Psoas muscle (tissue), 8 donors: ENCODE measurements at places on chromosomes 4 and X.

- no peaks in the 10 kb centered on the region for H3K36me3 ChIP-seq
- H3K4me1 ChIP-seq = no peaks in the 10 kb centered on the region
- H3K27me3 ChIP-seq = no peaks in the 10 kb centered on the region
- peak overlapping the region; percentile 75 for H3K4me3 ChIP-seq
- DNase-seq = no peak
These were observed 876 bp downstream of the HPRT1 start for GRCh38 chrX:134460862-134461220.

DNA sequence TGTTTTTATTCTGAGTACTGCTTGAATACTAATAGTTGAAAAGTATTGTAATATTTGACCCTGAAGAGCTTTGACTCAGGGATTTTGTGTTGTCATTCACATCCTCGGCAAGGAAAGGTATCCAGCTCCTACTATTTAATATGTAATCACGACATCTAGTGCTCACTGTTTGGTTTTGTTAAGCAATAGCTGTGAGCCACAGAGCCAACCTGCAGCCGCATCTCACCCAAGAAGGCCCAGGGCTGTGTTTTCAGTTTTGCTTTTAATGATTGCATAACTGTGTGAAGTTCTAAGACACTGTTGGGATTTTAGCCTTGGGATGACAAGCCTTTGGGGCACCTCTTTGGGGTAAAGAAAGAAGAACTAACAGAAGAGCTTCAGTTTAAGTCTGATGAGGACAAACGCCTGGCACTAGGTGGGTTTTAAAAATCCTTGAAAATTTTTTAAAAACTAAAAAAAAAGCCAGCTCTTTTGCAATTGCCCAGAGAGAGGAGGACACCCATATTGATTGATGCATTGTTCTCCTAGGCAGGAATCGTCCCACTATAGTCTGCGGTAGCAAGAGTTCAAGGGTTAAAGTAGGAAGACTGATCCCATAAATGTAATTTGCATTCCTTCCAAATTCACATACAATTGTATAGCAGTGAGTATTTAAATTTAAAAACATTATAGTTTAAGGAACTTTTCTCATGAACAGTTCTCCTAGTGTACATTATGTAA is 157.8 kb downstream of the RELL1 start:
- no peaks in the 10 kb centered on the region for H3K4me1 ChIP-seq
- no peaks in the 10 kb centered on the region for H3K27me3 ChIP-seq
- DNase-seq = no peak
- no peaks in the 10 kb centered on the region for H3K36me3 ChIP-seq

- DNase-seq = peak; percentile 55
- peak overlapping the region; percentile 54 for H3K4me3 ChIP-seq
- no peaks in the 10 kb centered on the region for H3K36me3 ChIP-seq
These were observed 190.7 kb downstream of the OR13H1 start for GRCh38 chrX:131734621-131735020.

GRCh38 chrX:136586386-136586785 is 54.4 kb downstream of the VGLL1 start:
- no peak overlapping the region for H3K27ac ChIP-seq
- H3K4me3 ChIP-seq = no peak overlapping the region
- no peaks in the 10 kb centered on the region for H3K36me3 ChIP-seq
- no peaks in the 10 kb centered on the region for H3K4me1 ChIP-seq

GRCh38 chr4:67871867-67872266 is 11.9 kb downstream of the TMPRSS11D start:
- H3K4me1 ChIP-seq = no peaks in the 10 kb centered on the region
- H3K4me3 ChIP-seq = no peak overlapping the region
- H3K27ac ChIP-seq = no peak overlapping the region
- DNase-seq = no peak
- H3K36me3 ChIP-seq = no peaks in the 10 kb centered on the region

DNA sequence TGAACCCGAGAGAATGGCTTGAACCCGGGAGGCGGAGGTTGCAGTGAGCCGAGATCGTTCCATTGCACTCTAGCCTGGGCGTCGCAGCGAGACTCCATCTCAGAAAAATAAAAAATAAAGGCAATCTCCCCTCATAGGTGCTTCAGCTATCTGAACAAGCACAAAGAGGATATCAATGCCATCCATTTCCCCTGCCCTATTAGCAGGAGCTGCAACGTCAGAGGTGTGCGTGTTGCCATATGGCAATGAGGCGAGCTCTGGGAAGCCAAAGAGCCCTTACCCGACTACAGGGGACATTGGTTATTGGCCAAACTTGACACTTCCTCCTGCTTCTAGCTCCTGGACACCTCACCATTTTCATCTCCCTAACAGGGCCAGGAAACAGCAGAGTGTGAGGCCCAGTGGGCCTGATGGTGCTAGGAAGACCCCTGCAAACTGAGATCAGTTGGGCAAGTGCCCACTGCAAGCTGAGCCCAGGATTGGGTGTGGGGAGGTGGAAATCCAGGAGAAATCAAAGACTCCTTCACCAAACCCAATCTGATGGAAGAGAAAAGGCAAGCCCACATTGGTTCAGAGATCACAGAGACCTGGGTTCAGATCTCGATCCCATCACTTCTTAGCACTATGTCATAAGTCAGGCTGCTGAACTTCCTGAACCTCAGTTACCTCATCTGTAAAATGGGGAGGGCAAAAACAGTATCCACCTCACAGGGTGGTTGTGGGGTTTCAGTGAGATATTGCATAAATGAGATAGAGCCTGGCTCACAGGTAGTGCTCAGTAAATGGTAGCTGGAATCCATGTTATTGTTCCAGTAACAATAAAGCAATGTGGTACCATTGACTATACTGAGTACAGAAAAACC is 21.2 kb downstream of the SLC25A5 start:
- no peaks in the 10 kb centered on the region for H3K4me1 ChIP-seq
- no peak overlapping the region for H3K27ac ChIP-seq
- H3K36me3 ChIP-seq = no peaks in the 10 kb centered on the region
- no peaks in the 10 kb centered on the region for H3K27me3 ChIP-seq
- no peak for DNase-seq
- no peak overlapping the region for H3K4me3 ChIP-seq

GRCh38 chrX:110794601-110795000 is 1.0 kb downstream of the CHRDL1 start:
- peak overlapping the region; percentile 48 for H3K4me3 ChIP-seq
- DNase-seq = no peak
- no peaks in the 10 kb centered on the region for H3K36me3 ChIP-seq
- H3K27me3 ChIP-seq = peaks cover 77% of the 10 kb centered on the region
- H3K4me1 ChIP-seq = no peaks in the 10 kb centered on the region
